Smooth muscle cell of bladder (primary cell): ENCODE measurements at places on chromosomes 11 and 22. TPM values are rescaled to one million over a fixed set of nuclear protein-coding genes. Genes with fewer than 3 reads are reported as not detected.

The LYVE1 gene
- under 0.01 and 0.09 TPM in 2 replicates for total RNA-seq

The SORL1 gene
- total RNA-seq = 8.5 and 10.2 TPM in 2 replicates

The SYCE3 gene
- 0.37 and 0.85 TPM in 2 replicates for total RNA-seq

The OR4C11 gene
- not detected in 2 replicates for total RNA-seq

The VWCE gene
- 0.85 and 1.7 TPM in 2 replicates for total RNA-seq

The RAB36 gene
- total RNA-seq = 2.4 and 2.7 TPM in 2 replicates

The CST6 gene
- total RNA-seq = 0.14 TPM in 1 of 2 replicates, not detected in the other

The GP1BB gene
- total RNA-seq = 1.00 and 1.5 TPM in 2 replicates

The HBB gene
- not detected in 2 replicates for total RNA-seq

The MMP3 gene
- total RNA-seq = 7.5 and 118 TPM in 2 replicates

The SLC22A8 gene
- total RNA-seq = not detected in 2 replicates

The ARHGAP20 gene
- total RNA-seq = 6.7 and 9.1 TPM in 2 replicates

The CRYBB3 gene
- not detected in 2 replicates for total RNA-seq

The ACCS gene
- total RNA-seq = 8.7 and 15.7 TPM in 2 replicates

The TMPRSS13 gene
- total RNA-seq = not detected in 2 replicates

The MUC6 gene
- not detected in 2 replicates for total RNA-seq

The USH1C gene
- not detected in 2 replicates for total RNA-seq

The CCDC85B gene
- total RNA-seq = 32.4 and 49.1 TPM in 2 replicates
